ENCODE measurements at places on chromosomes 6 and 20.

- DNase-seq: no peak
Measured at GRCh38 chr20:40958598-40958997, 70.0 kb upstream of the TOP1 start.

DNA sequence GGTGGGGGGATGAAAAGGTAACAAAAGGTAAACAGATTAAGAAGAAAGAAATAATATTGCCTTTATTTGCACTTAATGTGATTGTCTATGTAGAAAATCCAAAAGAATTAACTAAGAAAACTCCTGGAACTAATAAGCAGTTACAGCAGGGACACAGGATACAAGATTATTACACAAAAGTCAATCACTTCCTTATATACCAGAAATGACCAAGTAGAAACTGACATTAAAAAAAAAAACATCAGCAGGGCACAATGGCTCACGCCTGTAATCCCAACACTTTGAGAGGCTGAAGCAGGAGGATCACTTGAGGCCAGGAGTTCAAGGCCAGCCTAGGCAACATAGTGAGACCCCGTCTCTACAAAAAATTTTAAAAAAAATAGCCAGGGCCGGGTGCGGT lies 123.2 kb upstream of the RIPOR2 start:
- DNase-seq: no peak

- no peak for DNase-seq
Measured at GRCh38 chr6:57021086-57021720, 25.3 kb upstream of the KIAA1586 start.

- DNase-seq: no peak
Measured at GRCh38 chr20:18138639-18139583, 1.2 kb downstream of the KAT14 start.

- DNase-seq: no peak
Measured at GRCh38 chr6:53801022-53801421, 6.2 kb downstream of the LRRC1 start.

- DNase-seq: no peak
Measured at GRCh38 chr6:44826025-44826676, 438.6 kb downstream of the CDC5L start.

GRCh38 chr6:43884652-43885022 lies 114.6 kb downstream of the VEGFA start:
- DNase-seq: no peak

- DNase-seq: no peak
Measured at GRCh38 chr20:49706630-49707091, 7.0 kb downstream of the B4GALT5 start.

DNA sequence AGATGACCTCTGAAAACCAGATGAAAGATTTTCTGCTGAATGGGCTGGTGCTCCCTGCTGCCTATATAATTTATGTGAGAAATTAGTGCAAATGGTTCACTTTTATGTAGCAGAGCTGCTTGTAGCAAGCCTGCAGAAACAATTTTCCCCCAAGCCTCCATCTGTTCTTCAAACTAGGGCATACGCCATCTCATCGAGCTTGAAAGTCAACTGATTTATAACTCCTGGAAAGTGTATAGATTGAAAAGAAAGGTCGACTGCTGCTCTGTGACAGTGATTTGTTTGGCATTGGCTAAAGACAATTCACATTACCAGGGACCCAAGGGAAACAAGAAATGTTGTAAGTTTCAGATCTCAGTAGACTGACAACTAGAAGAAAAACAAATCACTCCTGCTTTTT lies 93.3 kb downstream of the PACRG start:
- DNase-seq: no peak

DNA sequence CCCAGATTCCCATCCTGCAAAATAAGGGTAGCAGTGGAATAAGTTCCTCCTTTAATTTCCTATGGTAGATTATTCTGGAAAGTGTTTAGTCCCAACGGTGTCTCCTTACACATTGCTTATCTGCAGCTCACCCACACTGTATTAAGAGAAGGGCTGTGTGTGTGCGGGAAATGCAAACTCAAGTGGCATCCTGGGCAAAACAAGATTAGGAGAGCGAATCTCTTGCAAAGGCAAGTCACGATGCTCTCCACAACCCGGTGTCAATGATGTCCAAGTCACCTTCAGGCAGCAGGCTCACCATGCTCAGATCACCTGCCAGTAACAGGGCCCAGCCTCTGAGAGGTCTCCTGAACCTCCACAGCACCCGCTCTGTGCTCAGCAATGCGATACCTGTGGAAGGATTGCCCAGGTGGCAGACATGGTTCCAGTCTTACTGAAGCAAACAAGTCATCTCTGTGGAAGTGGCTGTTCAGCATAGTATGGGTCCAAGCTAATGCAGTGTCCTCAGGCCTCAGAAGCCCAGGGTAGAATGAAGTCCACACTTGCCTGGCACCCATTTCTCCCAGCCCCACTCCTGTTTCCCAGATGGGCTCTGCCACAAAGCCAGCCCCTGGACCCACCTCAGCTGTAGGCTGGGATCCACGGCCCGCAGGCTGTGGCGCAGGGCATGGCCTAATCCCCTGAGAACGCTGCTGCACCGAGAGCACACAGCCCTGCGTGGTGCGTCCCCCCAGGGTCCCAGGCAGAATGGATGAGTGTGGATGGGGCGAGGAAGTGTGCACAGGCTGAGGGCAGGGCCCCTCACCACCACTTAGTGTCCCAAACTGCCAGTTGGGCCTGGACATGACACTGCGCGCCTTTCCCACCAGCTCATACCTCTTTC lies 101.2 kb downstream of the PXDC1 start:
- DNase-seq: no peak

- no peak for DNase-seq
Measured at GRCh38 chr20:48186447-48186846, 401.2 kb upstream of the SULF2 start.

DNA sequence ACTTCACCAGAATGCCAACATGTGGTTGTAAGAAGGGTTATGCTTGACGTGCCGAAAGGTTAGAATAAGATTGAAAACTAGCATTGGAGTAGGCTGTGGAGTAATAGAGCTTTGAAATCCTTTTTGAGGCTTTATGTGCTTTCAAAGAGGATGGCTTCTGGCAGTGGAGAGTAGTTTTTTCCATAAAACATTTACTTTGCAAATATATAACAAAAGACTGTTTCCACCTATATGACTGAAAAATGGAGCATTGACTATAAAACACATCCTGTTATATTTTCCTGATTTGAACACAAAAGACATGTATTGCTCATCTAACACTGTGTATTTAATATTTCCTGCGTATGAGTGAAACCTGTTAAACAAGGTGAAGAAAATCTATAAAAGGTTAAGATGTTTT lies 38.8 kb downstream of the ZFAND3 start:
- no peak for DNase-seq

DNA sequence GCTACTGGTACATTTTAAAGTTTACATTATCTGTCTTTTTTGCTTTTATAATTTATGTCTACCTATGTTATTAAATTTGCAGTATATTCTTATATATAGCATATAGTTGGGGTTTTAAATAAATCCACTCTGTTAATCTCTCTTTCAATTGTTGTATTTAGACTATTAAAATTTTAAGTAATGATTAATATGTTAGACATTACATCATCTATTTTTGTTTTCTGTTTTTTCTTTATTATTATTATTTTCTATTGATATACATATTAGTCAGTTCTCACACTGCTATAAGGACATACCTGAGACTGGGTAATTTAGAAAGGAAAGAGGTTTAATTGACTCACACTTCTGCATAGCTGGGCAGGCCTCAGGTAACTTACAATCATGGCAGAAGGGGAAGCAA lies 1338.2 kb upstream of the GJE1 start:
- DNase-seq: no peak

GRCh38 chr6:135114355-135115145 lies 59.9 kb upstream of the HBS1L start:
- DNase-seq: no peak

DNA sequence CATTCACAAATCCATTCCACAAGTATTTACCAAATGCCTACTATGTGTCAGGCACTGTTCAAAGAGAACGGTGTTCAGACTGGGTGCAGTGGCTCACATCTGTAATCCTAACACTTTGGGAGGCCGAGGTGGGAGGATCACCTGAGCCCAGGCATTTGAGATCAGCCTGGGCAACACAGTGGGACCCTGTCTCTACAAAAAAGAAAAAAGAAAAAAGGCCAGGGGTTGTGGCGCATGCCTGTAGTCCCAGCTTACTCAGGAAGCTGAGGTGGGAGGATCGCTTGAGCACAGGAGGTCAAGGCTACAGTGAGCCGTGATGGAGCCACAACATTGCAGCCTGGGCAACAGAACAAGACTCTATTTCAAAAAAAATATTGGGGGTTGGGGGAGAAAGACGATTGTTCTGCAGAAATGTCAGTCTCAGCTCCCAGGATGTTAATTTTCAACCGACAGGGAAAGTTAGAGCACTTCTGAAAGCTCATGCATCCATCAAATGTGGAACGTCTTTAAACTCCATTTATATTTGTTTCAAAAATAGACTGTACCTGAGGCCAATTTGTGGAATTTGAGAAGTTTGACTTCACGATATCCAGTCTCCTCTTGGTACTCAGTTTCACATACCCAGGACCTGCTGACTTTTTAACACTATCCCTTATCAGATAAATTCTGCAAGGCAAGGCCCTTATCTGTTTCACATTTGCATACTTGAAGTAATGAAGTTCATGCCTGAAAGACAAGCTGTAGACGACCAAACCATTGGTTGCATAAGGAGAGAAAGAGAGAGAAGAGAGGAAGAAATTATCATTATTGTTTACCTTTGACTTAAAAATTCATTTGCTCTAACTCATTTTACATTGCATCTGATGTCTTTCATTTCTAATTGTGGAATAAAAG lies 14.8 kb upstream of the BTN3A2 start:
- no peak for DNase-seq

All from tibial artery (tissue), 4 donors.